Hair follicular keratinocyte (primary cell): ENCODE measurements at places on chromosomes 3 and 15. TPM values are rescaled to one million over a fixed set of nuclear protein-coding genes. Genes with fewer than 3 reads are reported as not detected.

The CPLX3 gene
- not detected in 2 replicates for total RNA-seq

The CHRNA7 gene
- total RNA-seq, result not detected in 2 replicates

The ACOX2 gene
- 0.39 and 1.1 TPM in 2 replicates for total RNA-seq

The SERPINI2 gene
- not detected in 2 replicates for total RNA-seq

The MUSTN1 gene
- 1.6 TPM in 1 of 2 replicates, not detected in the other for total RNA-seq

The MESP2 gene
- 1.4 and 1.7 TPM in 2 replicates for total RNA-seq

The PDCD10 gene
- total RNA-seq, result 90.6 and 96.8 TPM in 2 replicates

The IQCF5 gene
- not detected in 2 replicates for total RNA-seq

The TMEM158 gene
- 3.0 and 4.3 TPM in 2 replicates for total RNA-seq

The WDR76 gene
- 6.6 and 14.5 TPM in 2 replicates for total RNA-seq
